ENCODE measurements at places on chromosomes 1 and 21. TPM values are rescaled to one million over a fixed set of nuclear protein-coding genes. Genes with fewer than 3 reads are reported as not detected.

The LCE3E gene
- not detected for total RNA-seq

DNA sequence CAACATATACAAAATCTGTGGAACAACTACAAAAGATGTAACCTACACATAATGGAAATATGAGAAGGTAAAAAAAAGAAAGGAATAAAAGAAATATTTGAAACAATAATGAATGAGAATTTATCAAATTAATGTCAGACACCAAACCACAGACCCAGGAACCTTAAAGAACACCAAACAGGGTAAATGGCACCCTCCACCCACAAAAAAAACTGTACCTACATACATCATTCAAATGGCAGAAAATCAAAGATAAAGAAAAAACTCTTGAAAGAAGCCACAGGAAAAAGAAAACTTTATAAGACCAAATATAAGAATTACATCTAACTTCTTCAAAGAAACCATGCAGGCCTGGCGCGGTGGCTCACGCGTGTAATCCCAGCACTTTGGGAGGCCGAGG lies 54.0 kb downstream of the IL12RB2 start:
- DNase-seq, result no peak

GRCh38 chr1:100794748-100795645 lies 75.5 kb downstream of the VCAM1 start:
- DNase-seq, result peak; percentile 90

The RNF207 gene
- total RNA-seq, result 2.7 TPM

GRCh38 chr1:59143811-59144210 lies 153.1 kb upstream of the FGGY start:
- DNase-seq, result peak; percentile 41
